Kasumi-1 (cell line): ENCODE measurements at places on chromosomes 1 and 21.

DNA sequence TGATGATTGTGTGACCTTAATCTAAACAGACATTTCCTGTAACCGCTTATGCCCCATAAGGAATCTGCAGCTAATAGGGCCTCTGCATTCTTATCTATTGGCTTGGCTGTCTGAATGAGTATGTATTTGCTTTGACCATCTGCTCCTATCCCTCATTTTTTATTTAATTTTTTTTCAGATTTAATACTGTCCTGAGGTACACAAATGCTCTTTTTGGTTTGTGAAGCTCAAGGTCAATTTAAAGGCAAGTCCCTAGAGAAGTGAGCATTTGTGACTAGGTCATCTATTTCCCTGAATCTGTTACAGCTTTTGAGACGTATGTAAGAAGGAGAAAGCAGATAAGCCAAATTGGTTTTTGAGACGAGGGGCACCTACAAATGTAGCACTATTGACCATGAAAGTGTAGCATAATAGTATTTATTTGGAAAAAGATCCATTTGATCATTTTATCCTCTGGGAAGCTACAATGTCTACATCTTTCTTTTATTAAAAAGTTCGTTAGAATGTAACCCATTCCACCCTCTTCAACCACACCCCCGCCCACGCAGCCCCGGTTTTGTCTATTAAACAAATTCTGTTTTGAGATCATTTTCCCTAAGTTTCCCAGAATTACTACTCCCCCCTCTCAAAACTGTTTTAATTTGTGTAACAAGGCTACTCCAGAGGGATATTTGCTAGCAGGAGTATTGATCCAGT, 69.2 kb upstream of the HSPA13 start:
- DNase-seq, result no peak

DNA sequence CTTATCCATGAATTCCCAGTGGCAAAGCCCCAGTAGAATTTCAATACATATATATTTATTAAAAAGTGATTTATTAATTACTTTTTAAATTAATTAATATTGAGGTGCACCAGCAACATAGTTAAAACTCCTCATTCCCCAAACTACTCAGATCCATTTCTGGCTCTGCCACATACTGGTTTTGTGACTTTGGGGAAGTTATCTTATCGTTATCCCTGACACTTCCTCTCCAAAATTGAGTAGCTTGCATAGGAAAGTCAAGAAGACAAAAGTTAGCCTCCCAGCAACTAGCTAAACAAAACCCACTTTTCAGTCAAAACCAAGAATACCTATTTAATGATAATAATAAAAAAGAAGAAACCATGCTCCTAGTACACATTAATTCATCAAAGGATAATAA, 35.9 kb downstream of the TCP10L start:
- DNase-seq, result no peak

GRCh38 chr1:41365772-41366454, 4.7 kb downstream of the FOXO6 start:
- DNase-seq, result no peak

DNA sequence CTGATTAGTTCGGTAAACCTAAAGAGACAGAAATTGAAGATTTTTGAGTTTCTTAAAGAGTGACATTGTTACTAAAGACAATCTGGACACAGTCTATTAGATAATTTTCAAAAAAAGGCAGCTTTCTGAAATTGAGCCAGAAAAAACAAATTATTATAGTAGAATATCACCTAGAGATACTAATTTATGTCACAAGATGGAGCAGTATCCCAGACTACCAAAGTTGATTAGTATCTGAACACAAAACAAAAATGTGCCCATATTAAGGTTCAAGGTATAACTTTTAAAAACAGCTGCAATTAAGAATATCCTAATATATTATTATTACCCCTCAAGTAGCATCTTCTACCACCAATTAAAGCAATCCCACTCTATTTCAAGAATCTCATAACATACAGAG, 40.5 kb upstream of the SYT2 start:
- no peak for DNase-seq

GRCh38 chr21:29025328-29025713, 853 bp downstream of the USP16 start:
- DNase-seq, result no peak

DNA sequence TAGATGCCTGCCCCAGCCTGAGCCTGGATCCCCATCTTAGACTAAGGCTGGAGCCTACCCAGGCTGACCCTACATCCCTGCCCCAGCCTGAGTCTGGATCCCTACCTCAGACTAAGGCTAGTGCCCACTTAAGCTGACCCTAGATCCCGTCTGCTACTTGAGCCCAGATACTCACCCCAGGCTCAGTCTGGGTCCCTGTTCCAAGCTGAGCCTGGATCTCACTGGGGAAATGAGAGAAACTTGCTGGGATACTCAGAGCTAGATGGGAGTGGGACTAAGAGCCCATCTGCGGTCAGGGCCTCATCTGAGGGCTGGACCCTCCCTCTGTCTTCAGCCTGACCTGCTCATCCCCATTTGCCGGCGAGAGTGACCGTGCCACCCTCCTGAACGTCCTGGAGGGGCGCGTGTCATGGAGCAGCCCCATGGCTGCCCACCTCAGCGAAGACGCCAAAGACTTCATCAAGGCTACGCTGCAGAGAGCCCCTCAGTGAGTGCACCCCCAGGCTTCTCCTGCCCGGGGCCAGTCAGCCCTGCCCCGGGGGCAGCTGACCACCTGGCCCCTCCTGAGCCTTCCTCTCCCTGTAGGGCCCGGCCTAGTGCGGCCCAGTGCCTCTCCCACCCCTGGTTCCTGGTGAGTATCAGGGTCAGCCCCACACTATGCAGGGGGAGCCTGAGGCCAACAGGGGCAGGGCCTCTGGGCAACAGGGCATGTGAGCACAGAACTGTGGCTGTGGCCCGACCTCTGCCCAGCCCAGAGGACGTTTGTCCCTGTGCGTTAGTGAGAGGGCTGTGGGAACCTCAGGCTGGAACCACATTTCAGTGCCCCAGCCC, 36.8 kb downstream of the TRIM11 start:
- DNase-seq, result no peak

- DNase-seq, result no peak
Observed at GRCh38 chr21:20257052-20257740, 741.0 kb upstream of the NCAM2 start.

DNA sequence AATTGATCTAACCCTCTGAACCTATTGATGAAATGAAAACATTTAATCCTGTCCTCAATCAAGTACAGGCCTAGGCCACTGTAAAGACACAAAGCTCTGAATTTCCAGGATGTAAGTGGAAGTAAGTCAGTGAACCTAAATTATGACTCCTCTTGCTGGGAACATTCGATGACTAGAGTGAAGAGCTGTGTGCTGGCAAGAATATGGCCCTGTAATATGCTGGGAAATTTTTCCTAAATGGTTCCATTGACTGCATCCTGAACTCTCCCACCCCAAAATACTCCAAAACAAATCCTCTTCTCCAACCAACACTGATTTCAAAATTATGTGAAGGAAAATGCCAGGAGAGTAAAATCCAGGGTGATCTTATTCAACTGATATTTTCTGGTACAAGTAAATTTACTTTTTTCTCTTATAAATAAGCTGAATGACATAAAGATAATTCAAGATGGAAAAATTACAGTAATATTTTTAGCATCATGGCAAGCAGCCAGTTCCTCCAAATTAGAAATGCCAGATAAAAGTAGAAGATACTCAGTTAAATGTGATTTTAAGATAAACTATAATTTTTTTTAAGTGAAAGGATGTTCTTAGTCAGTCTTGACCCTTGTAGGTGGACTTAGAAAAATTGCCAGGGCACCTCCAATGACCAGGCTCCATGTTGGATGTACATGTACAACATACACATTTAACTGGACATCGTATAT, 269.4 kb downstream of the PTGER3 start:
- no peak for DNase-seq

GRCh38 chr1:112637254-112638109, 17.9 kb downstream of the CAPZA1 start:
- DNase-seq, result no peak

DNA sequence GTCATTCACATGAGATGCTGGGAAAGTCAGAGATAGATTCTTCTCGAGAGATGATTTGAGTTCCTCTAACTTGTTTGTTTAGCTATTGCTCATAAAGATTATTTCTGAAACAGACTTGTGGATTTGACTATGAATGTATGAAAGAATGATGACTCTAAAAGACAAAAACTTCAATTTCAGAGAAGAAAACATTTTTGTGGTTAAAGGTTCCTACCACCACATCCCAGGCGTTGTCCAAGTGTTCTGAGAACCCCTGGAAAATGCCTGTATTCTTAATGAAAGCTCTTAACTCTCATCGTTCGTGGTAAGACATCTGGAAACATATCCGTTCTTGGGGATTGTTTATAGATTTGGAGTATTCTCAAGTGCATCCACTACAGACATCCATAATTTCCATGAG, 228.7 kb downstream of the BARHL2 start:
- no peak for DNase-seq

DNA sequence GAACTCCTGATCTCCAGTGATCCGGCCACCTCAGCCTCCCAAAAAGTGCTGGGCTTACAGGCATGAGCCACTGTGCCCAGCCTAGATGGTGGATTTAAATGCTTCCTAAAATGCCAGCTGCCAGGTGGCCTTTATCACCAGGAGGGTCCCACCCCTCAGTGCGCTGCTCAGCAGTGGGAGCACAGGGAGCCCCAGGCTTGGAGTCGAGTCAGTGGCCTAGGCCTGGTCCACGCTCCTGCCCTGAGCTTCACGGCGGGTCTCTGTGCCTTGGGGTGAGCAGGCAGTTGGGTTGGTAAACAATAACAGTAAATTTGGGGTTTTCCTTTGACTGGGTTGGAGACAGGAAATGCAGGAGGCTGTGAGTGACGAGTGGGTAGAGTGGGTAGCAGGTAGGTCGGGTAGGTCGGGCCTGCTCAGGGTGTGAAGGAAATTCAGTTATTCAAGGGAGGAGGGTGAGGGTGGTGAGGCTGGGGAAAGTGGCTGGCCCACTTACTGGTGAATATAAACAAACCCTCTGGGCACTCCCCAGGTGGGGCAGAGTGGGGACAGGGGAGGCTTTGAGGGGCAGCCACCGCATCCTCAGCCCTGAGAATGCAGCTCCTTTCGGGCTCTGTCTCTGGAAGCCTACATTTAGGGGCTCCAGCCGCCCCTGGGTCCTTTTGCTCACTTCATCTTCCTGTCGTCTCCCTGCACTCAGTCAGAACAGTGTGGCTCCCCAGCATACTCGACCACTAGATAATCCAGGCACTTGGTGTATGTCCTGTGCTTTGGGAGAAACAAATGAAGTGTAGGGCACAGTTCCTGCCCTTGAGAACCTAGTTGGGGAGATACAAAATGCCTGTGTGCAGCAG, 33.5 kb upstream of the IL19 start:
- no peak for DNase-seq

DNA sequence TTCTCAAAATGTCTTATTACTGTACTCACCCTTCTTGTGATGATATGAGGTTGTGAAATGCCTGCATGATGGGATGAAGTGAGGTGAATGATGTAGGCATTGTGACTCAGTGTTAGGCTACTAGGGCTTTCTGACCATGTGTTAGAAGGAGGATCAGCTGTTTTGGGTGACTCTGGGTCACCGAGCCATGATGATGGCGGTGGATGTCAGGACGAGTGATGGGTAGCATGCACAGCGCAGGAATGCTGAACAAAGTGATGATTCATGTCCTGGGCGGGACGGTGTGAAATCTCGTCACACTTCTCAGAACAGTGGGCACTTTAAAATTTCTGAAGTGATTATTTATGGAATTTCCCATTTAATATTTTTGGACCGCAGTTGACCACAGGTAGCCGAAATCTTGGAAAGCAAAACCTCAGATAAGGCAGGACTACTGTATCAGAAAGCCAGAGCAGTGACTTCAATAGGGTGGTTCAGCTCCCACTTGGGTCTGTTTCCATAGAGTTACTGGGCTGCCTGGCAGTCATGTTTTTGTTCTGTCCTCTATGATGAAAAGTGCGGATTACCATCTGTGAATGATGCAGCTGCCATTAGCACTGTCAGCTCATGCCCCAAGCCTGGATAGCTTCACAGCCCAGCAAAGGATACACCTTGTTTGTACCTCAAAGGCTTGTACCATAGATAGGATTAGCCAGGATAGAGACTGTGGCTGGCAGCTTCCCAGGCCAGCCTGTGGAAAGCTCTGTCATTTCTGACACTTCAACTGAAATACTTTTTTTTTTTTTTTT, 26.6 kb downstream of the IL6R start:
- no peak for DNase-seq

DNA sequence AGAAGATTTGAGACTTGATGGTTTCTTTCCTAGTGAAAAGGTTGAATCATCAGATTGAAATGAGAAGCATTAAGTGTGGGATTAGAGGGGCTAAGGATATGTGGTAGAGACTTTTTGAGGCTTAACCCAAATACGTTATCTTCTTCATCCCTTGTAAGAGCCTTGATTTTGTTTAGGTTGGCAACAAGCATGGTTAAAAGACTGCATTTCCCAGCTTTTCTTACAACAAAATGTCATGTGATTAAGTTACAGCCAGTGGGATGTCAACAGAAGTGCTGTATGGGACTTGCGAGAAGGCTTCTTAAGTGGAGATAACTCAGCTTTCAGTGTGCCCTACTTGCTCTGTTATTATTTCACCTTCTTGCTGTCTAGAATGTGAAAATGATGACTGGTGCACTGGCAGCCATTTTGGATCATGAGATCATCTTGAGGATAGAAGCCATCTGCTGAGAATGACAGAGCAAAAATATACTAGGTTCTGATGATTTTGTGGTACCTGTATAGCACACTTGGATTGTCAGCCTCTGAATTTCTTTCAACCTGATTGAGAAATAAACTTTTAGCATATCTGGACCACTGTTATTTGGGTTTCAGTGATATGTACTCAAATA, 41.3 kb upstream of the GNG12 start:
- no peak for DNase-seq

- no peak for DNase-seq
Observed at GRCh38 chr1:234400773-234401172, 27.5 kb downstream of the COA6 start.

DNA sequence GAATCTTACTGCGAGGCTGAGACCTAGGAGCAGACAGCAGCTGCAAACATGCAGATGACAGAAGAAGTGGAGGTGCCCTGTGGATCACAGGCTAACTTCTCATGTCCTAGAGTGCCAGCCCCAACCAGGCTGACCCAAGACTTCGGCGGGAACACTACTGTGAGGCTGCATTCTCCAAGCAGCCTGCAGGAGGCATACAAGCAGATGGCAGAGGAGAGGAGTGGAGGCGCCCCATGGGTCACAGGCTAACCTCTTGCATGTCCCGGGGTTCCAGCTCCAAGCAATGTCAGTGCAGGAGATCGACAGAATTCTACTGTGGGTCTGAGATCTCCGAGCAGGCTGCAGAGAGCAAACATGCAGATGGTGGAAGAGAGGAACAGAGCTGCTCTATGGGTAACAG, 98.1 kb upstream of the ZNF678 start:
- DNase-seq, result no peak

- no peak for DNase-seq
Observed at GRCh38 chr1:147071142-147071541, 101.1 kb downstream of the PRKAB2 start.

DNA sequence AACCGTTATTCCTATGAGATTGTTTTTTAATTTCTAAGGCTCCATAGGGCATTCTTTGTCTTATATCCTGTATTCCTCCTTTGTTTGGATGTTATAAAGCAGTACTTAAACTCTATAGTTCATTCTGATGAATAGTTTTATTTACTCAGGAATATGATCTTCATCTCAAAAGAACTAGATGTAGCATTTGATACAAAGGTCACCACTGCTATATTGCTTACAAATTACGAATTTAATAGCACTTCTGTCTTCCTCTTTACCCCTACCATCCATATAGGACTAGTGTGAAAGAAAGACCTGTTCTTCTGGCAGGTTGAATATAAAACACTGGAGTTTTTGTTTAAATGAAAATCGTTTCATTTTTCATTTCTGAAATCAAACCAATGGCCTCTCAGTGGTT, 468.1 kb upstream of the CXADR start:
- no peak for DNase-seq
